ENCODE measurements at places on chromosomes 3 and 15.

GRCh38 chr15:38072348-38073177, 138.1 kb downstream of the TMCO5A start:
- peak; percentile 4 for DNase-seq

DNA sequence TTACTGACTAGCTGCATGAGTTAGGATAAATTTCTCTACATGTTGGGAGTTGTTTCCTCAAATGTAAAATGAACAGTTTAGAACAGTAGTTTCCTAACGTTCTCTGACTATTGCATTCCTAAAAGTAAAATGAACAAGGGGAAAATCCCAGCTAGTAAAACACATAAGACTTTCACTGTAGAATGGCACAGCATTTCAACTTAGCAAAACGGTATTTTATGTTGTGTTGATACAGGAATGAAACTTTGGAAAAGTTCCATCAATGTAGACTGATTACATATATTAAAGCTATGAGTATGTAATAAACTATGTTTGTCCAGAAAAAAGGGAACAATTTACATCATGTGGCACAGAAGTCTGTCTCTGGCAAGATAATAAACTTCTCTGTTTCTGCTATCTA, 297.4 kb upstream of the EPHA3 start:
- no peak for DNase-seq

- no peak for DNase-seq
These were observed 8.9 kb downstream of the DNAJC19 start for GRCh38 chr3:180980611-180981010.

GRCh38 chr15:80371924-80372323, 32.3 kb upstream of the ARNT2 start:
- DNase-seq, result no peak

- no peak for DNase-seq
These were observed 29.0 kb downstream of the CMSS1 start for GRCh38 chr3:99846477-99847160.

GRCh38 chr3:127544192-127544802, 46.2 kb downstream of the TPRA1 start:
- DNase-seq, result peak; percentile 60

- DNase-seq, result no peak
These were observed 96.4 kb upstream of the IL12A start for GRCh38 chr3:159892171-159892795.

DNA sequence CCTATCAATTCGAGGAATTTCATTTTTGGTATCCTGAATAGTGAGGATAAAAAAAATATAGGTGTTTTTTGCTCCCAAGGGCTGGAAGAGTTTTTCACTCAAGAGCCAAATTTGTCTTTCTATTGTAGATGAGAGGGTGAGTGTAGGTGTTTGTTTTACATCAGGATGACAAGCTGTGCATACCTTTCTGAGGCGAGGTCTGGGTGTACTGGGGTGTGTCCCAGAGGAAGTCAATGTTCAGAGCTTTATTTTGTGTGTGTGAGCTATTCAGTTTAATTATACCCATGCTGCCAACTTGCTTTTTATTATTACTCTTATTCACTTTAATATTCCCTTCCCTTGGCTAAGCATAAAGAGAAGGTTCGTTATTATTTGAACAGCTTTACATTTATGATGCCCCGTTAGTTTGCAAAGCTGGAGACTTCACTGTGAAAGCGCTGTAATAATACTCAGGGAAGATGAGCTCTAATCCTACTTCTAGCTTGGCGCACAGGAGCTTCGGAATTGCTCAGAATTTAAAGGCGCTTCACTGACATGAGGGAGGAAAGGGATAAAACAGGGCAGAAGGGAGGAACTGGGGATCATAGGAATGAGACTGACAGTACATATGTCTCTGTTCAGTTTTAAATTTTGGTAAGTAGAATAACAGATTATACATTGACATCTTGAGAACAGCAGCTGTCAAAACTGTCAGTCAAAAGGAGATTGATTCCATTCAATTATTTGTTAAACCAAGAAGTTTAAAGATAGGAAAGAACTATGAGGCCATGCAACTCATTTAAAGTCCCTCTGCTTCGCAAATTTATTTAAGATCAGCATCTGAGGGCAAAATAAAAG, 117.7 kb upstream of the TP63 start:
- no peak for DNase-seq

DNA sequence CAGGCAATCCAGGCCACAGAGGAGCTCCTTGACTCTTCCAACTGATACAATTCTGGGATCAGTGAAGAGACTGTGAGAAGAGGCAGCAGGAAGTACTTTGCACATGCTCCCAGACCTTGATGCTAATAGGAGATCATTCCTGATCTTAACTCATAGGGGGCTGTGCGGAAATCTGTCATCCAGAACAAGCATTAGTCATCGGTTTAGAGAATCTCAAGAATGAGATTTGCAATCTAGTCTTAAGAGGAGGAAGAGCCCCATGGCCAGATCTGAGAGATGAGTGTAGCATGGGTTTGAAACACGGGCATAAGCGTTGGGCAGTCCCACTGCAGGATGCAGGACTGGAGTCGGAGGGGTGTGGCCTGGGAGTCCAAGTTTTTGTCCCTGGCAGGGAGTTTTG, 1081.1 kb downstream of the NAALADL2 start:
- no peak for DNase-seq

- no peak for DNase-seq
These were observed 276.2 kb upstream of the RARB start for GRCh38 chr3:25151903-25152295.

Measured in stimulated activated CD4-positive, alpha-beta T cell treated with anti-CD3 and anti-CD28 coated beads, Interleukin-1b, Interleukin-23, amount 100 ng/mL, for 4 hours (primary cell).